ENCODE measurements at places on chromosomes 2 and 18.

DNA sequence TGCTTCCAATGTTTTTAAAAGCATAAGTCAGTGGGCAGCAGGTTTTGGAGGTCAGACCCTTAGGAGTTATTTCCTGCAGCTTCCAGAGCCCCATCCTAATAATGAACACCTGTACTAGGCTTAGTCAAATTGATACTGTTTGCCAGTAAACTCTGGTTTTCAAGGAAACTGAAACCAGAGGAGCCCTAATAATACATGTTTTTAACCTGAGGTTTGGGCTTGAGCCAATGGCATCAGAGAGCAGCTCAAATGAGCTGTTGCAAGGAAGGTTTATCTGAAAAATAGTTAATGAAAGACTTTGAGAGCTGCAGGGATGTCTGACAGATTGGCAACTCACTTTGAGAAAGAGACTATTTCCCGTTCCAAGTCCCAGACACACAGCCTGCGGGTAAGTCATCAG lies 54.6 kb downstream of the DCC start:
- no peak for DNase-seq

GRCh38 chr2:179991344-179991743 lies 15.8 kb downstream of the CWC22 start:
- DNase-seq: no peak

GRCh38 chr2:33765122-33765521 lies 166.0 kb upstream of the FAM98A start:
- DNase-seq: no peak

GRCh38 chr2:72891091-72891818 lies 4.0 kb downstream of the SPR start:
- no peak for DNase-seq

DNA sequence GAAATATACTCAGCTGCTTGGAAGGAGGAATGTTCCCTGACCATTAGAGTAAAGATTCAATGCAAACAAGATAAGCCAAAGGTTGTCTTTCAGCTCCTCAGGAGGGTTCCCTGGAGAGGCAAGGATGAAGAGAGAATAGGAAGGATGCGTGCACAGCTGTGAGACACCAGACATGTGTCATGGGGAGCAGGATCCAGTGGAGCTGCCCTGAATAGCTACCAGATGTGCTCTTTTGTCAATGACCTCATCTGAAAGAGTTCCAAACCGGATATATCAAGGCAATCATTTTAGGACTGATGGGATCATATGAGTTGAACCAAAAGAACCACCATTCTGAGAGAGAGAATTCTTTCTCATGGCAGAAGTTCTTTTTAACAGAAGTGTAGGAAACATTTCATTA lies 490.6 kb downstream of the IRS1 start:
- no peak for DNase-seq

GRCh38 chr2:8993196-8993901 lies 10.1 kb downstream of the MBOAT2 start:
- DNase-seq: no peak

DNA sequence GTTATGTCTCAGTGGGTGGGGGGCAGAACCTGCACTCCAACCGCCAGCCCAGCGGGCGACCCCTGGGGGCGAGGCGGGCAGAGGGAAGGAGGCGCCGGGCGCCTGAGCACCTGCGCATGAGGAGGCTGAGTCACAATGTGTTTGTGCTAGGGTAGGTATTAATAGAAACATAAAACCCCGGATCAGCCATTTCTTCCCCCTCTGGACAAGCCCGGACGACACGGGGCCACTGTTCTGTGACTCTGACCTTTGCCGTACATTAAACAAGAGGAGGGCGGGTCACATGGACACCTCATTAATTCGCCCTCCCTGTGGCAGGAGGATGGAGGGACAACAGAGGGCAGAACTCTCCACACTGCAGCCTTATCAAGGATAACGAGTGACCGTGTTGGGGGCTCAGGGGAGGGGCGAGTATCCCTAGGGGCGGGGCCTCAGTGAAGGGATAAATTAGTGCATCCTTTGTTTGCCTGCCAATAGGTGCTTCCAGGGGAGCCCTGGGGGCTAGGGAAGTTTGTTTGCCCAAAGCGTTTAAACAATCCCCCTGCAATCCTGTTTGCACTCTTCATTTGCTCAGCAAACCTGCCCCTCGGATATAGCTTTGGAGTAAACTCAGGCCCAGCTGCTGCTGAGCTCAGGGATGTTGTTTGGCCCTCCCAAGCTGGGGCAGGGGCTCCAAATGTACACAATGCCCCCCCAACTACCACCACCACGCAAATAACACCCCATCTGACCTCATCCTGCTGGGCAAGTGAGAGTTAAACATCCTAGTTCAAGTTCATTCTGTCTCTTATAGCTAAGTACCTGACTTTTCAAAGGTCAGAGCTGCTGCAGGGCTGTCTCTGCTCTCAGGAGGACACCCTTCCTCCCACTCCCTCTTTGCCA lies 171.2 kb upstream of the GLI2 start:
- no peak for DNase-seq

All from midbrain (tissue), 1 donor.